ENCODE measurements at places on chromosomes 7 and 10.

DNA sequence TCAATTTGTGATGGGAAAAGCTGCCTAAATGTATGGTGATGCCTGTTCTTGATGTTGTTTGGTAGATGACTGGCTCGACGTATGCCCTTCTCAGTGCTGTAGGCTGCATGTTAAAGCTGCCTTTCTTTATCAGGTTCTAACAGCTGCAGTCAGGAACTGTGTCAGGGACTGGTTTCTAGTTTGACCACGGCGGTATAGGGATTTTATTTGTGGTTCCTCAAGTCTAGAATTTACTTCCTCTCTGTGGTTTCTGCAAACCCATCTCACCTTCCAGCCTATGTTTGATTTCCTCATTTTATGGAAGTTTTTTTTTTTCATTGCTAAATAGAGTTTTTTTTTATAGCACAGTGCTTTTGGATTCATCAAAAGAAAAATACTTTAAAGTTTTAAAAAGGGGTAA is 26.5 kb downstream of the LMTK2 start:
- no peak for DNase-seq

DNA sequence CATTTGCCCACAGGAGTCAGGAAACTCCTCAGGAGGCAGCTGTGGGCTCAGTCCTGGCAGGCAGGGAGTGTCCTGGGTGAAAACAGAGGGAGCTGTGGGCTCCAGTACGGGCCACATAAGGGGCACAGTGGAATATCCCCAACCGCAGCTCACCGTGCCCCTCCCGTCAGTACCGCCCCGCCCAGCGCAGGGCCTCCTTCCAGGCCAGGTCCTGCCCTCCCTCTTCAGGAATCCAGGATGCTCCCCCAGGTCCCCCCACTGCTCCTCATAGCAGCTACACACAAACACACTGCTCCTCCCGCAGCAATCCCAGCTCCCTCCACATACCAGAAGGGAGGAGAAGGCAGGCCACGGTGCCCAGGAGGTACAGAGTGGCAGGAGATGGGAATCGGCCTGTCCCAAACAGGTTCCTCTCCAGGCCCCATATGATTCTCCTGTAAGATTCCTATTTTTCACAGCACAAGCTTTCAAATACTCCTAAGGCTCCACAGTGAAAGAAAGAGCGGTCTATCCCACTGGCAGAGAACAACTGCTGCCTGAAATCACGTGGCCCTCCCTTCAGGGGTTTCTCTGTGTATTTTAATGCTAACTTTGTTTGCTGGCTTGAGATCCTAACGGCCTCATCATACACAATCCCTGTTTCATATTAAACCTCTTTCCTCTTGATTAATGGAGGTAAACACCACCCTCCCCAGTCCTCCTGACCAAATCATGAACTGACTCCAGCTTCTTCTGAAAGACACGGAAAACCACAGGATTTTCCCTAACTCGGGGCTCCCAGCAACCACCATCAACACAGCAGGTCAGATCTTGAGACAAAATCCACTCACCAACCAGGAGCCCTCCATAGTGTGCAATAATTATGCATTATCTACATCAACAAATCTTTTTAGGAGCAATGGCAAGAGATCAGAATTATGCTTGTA is 178.7 kb downstream of the TNS3 start:
- no peak for DNase-seq

DNA sequence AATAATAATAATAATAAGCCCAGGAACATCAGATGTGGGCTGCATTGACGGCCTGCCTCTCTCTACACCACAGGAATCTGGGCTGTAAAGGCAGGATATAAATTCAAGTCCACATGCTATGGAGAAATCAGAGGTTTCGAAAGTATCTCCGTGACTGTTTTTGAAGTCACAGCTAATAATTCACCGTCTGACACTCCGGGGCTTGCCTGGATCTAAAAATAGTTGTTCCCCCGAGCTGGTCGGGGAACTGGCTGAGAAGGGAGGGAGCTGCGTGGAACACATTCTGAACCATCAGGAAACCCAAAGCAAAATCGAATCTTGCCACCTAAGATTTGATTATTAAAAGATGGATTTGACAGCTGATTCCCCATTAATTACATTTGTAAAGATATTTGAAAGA is 35.4 kb downstream of the KLF6 start:
- peak; percentile 72 for DNase-seq

DNA sequence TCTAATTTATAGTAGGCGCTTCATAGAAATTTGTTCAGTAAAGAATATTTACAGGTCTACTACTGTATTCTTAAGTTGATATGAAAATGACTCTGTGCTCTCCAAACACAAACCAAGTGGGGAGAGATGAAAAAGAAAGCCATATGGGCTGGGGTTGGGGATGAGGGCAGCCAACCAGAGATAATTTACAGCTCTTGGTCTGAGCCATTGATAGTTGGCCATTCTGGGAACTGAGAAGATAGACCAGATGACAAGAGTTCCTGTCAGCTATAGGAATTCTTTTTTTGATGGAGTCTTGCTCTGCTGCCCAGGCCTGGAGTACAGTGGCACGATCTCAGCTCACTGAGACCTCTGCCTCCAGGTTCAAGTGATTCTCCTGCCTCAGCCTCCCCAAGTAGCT is 57.4 kb downstream of the LAMB4 start:
- DNase-seq, result no peak

DNA sequence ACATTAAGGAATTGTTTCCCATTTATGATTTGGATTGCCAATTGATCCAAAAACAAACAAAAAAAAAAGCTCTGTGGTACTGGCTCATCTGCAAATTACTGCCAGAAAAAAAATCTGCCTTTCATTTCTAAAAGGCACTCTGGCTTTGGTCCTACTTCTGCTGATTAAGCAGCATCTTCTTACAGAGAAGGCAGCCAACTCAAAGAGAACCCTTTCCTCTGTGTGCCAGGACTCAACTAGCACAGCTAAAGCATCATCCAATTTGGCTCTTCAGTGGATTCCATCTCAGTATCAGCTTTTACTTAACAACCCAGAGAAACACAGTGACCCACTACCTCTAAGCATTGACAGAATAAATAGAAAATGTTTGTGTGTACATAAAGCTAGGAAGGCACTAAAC is 80.6 kb downstream of the GSAP start:
- DNase-seq, result no peak
